Sigmoid colon (tissue), 7 donors: ENCODE measurements at places on chromosomes 7 and 10. TPM values are rescaled to one million over a fixed set of nuclear protein-coding genes. Genes with fewer than 3 reads are reported as not detected.

The ERVW-1 gene
- polyA plus RNA-seq: not detected

The CHN2 gene
- 4.2 TPM for polyA plus RNA-seq

The MYH16 gene
- 0.19 TPM for polyA plus RNA-seq

The MMD2 gene
- polyA plus RNA-seq: not detected

The GDF2 gene
- polyA plus RNA-seq: not detected

- DNase-seq: no peak
Measured at GRCh38 chr7:16817536-16817935, 12.7 kb upstream of the AGR2 start.

DNA sequence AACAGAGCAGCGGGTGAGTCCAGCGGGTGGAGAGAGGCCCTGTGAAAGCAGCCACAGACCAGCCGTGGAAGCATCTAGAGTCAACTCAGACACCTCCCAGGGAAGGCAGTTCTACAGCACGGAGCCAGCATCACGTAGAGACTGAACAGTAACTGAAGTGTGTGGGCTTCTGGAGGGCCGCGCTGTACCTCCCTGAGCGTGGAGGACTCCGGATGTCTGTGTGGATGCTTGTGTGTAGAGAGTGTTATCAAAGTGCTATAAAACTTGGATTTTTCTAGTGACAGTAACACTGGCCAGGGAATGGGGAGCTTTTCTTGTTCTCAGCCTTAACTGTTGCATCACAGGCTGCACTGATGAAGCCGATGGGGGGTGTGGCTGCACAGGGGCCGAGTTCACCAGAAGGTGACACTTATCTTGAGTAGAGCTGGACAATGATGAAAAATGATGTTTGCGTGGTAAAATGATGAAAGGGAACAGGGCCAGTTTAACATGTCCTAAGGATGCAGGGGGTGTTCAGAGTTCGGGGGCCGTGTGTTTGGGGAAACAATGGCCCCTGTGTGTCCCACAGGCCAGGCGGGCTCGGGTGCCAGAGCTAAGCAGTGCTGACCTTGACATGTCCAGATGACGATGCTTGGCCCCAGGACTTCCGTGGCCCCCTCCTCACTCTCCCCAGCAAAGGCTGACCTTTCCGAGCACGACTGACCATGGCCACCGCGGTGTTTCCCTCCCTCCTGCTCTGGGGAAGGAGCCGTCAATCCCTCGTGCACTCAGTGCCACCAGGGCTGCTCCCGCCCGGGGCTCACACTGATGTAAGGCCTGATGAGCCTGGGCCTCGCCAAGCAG is 21.9 kb downstream of the MNX1 start:
- DNase-seq: no peak

- DNase-seq: no peak
Measured at GRCh38 chr7:41921453-41921981, 218.6 kb upstream of the INHBA start.

DNA sequence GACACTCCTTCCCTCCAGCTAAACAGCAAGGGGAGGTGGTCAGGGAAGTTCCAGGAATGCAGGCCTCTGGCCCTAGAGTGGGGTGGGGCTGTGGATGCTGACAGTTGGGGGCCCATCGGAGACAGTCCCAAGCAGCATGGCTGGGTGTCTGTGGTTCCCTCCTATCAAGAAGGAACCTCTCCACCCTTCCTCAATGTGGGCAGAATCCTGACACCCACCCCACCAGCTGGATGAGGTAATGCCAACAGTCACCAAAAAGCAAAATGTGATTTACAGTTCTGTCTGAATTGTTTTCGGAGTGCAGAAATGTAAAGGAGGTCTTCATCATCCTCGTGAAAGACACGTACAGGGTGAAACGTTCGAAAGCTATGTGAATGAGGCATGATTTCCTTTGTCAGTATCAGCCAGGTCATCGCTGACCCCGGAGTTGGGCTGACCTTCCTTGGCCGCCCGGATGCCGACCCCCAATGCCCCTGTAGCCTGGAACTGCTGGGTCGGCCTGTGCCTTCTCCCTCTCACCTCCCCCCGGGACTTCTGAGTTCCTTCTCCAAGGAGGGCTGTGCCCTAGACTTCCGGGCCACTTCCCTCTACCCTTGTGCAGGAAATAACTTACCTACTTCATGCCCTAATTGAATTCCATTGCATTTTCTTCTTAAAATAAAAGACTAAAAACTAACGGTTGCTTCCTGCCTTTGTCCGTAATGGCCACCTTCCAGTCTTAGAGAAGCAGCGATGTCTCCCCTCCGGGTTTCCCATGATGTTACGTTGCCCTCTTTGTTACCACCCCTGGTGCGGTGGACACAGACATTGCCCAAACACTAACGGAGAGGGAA is 24.5 kb downstream of the FOXK1 start:
- no peak for DNase-seq

DNA sequence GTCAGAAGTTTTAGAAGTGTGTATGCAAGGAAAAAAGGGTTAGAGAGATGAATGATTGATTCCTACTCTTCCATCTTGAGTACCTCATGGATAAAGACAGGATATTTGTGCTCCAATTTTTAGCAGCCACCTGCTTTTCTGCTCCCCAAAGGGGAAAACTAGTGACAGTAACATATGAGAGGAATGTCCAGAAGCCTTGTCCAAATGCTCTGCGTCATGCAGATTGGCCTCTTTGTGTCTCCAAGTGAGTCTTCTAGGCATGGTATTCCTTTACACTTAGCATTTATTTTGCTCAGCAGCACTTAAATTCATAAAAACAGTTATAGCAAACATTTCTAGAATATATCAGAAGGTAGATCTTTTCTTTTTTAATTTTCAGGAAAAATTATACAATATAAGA is 306.8 kb downstream of the CNTNAP2 start:
- no peak for DNase-seq

DNA sequence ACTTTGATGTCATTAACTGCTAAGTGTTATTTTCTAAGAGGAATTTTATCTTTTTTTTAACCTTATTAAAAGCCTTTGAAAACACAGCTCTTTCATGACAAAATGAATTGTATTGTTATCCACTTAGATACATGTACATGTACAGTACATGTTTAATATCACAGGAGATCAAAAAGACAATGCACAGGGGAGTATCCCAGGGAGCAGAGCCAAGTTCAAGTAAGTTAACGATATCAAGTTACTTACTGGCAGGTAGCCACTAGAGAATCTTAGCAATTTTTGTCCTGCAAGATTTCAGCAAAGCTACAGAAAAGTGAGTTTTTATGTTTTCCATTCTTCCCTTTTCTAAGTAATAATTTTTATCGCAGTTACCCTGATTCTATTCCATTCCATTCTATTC is 33.9 kb upstream of the ARL4A start:
- DNase-seq: no peak

DNA sequence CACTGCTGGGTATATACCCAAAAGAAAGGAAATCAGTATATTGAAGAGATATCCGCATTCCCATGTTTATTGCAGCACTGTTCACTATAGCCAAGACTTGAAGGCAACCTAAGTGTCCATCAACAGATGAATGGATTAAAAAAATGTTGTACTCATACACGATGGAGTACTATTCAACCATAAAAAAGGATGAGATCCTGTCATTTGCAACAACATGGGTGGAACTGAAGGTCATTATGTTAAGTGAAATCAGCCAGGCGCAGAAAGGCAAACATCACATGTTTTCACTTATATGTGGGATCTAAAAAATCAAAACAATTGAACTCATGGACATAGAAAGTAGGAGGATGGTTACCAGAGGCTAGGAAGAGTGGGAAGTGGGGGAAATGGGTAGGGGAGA is 19.3 kb downstream of the NRCAM start:
- no peak for DNase-seq

DNA sequence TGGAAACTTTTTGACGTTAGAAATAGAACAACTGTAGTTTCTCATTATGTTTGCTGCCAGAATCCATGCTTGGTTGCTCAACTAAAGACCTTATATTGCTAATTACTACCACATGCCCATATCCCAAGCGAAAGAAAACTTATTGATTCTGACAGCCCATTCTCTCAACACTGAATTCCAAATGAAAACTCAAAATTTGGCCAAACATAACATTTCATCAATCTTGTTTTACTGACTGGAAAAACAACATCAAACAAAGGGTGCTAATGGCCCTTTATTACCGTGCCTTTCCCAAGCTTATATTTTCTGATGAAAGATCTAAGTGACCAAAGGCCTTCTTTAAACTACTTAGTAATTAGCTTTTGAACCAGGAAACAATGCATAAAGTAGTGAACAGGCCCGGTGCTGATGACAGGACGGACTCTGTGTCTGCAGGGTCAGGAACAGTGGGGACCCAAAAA is 531.8 kb downstream of the KCNMA1 start:
- no peak for DNase-seq

DNA sequence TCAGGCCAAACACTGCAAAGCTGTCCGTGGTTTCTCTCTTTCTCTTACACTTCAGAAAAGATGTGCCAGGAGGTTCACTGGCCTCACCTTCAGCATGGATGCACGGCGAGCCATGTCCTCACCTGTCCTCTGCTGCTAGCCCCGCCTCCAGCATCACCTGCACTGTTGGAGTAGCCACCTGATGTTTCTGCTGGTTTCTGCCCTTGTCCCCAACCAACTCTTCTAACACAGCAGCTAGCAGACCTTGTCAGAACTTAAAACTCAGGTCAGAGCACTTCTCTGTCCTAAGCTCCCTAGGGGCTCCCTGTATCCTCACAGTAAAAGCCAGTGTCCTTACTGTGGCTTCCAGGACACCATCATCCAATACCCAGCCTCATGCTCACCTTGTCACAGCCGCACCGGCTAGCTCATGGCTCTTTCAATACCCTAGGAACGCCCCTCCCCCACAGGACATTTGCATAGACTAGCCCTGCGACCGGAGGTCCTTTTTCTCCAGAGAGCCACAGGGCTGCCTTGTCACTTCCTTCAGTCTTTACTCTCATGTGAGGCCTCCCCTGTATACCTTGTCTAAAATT is 15.2 kb downstream of the PALD1 start:
- no peak for DNase-seq

DNA sequence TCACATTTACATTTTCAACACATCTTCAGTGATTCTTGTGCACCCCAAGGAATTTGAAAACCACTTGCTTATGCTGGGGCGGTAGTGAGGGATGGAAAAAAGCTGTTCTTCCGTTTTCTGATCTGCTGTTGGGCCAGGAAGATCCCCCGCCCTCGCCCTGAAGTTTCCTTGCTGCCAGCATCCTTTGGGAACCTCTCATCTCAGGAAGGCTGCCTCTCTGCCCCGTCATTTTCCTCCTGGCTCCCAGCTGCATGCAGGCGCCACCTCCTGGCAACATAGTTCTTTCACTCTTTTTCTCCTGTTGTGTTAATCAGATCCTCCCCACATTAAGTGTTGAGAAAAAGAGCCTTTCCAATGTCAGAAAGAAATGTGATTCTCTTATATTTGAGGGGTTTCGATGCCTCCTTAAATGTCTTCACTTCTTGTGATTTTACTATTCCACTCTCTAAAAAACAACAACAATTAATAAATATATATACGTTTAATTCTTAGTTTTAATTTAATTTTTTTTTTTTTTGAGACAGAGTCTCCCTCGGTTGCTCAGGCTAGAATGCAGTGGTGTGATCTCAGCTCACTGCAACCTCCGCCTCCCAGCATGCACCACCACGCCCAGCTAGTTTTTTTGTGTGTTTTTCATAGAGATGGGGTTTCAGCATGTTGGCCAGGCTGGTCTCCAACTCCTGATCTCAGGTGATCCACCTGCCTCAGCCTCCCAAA is 122.9 kb downstream of the RALA start:
- peak; percentile 85 for DNase-seq

GRCh38 chr7:139582130-139582650 is 58.7 kb downstream of the CLEC2L start:
- no peak for DNase-seq

GRCh38 chr10:79394664-79395063 is 47.4 kb downstream of the PPIF start:
- DNase-seq: peak; percentile 64

- DNase-seq: no peak
Measured at GRCh38 chr7:2799253-2799652, 44.9 kb downstream of the GNA12 start.

GRCh38 chr7:155303039-155303593 is 5.4 kb downstream of the INSIG1 start:
- no peak for DNase-seq

DNA sequence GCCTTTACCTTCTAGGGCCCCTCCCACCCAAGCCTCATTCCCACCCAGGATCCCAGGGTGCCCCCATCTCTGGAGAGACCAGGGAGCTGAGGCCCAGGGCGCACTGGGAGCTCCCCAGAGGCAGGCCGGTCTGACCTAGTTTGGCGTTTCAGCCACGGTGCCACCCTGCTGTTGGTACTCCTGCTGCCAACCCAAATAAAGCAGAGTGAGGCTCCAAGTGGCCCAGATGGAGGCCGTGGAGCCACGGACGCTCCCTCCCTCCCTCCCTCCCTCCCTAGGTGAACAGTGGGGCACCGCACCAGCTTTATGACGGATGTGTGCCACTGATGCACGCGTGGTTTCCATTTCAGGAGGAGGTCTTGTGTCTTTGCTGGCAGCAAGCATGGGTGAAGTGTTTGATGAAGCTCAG is 1.8 kb downstream of the INPP5A start:
- DNase-seq: peak; percentile 88

GRCh38 chr7:140674356-140674800 is 1.6 kb downstream of the ADCK2 start:
- DNase-seq: peak; percentile 40
